NCI-H1694 (cell line): ENCODE measurements at places on chromosomes 12 and 14.

DNA sequence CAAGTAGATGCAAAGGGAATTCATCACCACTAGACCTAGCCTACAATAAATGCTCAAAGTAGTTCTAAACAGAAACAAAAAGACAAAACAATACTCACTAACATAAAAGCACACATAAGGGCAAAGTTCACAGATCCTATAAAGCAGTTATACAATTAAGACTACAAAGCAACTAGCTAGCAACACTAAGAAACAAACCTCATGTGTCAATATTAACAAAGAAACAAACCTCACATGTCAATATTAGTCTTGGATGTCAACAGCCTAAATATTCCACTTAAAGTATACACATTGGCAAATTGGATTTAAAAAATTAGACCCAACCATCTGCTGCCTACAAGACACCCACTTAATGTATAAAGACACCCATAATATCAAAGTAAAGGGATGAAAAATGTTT lies 152.7 kb downstream of the KCNK10 start:
- DNase-seq, result no peak

GRCh38 chr14:54253195-54253947 lies 143.4 kb upstream of the CDKN3 start:
- no peak for DNase-seq

DNA sequence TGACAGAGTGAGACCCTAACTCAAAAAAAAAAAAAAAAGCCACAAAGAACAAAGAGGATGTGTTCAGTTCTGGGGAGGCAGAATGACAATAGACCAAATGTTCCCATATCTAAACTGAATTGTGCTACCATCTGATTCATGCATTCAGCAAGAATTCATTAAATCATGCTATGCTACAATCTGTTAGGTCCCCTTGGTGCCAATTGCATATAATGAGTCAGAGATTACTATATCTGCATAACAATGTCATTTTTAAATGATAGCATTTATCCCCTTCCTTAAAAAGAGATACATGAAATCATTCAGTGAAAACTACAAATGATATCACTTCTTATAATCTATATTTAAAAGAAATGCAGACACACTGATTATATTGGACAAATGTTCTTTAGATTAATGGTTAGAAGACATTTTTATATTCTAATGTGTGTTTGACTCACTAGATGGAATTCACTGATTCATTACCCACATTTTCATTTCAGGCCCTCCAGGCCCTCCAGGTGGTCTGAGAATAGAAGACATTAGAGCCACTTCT lies 207.6 kb upstream of the PDZRN4 start:
- no peak for DNase-seq

- DNase-seq, result no peak
Observed at GRCh38 chr12:92987846-92988621, 58.9 kb upstream of the EEA1 start.

GRCh38 chr12:52035190-52035589 lies 16.1 kb upstream of the NR4A1 start:
- DNase-seq, result no peak

DNA sequence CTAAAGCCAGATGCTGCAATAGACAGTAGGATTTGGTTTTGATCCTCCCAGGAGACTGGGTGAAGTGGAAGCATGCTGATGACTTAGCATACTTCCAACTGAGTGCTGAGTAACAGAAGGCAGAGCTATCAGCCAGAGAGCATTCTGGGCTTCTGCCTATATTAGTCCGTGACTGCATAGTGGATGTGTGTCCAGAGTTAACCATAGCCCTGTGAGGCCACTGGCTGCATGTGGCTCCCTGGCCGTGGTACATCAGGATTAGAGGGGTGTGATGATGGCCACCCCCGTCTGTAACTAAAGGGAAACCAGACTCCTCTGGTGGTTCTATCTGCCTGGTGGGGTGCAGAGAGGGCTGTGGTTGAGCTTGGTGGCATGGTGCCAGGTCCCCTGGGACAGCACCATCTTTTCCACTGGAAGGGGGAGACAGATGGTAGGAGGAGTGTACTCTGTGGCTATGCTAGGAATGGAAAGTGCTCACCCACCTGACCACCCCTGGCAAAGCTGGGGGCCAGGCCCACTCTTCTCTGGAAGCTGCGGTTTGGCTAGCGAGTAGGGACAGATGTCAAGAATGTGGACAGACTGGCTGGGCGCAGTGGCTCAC lies 27.4 kb downstream of the ABCD4 start:
- DNase-seq, result peak; percentile 99

- DNase-seq, result no peak
Observed at GRCh38 chr12:20283482-20283881, 84.9 kb upstream of the PDE3A start.

DNA sequence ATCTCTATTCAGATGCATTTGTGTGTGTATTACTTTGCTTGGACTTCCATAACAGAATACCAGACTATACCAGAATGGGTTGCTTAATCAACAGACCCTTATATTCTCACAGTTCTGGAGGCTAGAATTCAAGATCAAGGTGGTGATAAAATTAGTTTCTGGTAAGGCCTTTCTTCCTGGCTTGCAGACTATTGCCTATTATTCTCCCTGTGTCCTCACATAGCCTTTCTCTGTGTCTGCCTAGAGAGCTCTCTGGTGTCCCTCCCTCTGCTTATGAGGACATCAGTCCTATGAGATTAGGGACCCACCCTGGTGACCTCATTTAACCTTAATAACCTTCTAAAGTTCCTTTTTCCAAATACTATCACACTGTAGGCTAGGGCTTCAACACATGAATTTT lies 106.0 kb downstream of the FAR2 start:
- DNase-seq, result no peak

DNA sequence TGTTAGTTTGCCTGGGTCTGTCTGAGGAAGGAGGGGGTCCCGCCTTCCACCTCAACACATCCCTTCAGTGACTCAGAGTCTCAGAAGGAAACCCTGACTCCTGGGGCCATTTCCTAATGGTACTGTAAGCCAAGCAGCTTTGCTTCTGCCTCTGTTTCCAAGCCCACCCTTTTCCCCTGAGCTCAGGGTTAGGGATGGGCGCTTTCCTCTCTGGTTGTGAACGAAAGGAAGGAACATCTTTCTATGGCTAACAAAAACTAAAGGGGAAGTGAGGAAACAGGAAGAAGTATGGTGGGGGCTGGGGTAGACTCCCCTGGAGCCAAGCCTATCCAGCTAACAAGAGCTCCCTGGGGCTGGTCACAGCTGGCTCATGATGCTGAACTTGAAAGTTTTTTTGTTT lies 11.6 kb upstream of the UNC119B start:
- no peak for DNase-seq
